Mucosa of descending colon (tissue), 3 donors: ENCODE measurements at places on chromosomes 2 and 18. TPM values are rescaled to one million over a fixed set of nuclear protein-coding genes. Genes with fewer than 3 reads are reported as not detected.

RAB6C gene
- total RNA-seq, result 0.17 TPM

LRRC30 gene
- total RNA-seq, result not detected

CXCR1 gene
- not detected for total RNA-seq

MAP3K19 gene
- total RNA-seq, result not detected

CD8B gene
- 3.8 TPM for total RNA-seq

GRCh38 chr2:190444976-190445375 is 36.8 kb downstream of the MFSD6 start:
- no peak for DNase-seq

DNA sequence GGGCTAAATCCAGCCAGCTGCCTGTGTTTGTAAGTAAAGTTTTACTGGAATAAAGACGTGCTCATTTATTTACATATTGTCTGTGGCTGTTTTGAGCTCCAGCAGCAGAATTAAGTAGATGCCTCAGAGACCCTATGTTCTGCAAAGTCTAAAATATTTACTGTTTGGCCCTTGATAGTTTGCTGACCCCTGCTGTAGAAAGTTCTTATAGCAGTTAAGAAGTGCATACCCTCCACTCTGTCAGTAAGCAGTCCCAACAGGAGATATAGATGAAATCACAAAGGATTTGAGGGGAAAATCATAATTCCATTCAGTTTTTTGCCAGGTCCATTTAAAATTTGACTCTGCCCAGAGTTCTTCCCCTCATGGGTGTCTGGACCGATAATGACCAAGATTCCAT is 50.1 kb upstream of the ITM2C start:
- no peak for DNase-seq

DNA sequence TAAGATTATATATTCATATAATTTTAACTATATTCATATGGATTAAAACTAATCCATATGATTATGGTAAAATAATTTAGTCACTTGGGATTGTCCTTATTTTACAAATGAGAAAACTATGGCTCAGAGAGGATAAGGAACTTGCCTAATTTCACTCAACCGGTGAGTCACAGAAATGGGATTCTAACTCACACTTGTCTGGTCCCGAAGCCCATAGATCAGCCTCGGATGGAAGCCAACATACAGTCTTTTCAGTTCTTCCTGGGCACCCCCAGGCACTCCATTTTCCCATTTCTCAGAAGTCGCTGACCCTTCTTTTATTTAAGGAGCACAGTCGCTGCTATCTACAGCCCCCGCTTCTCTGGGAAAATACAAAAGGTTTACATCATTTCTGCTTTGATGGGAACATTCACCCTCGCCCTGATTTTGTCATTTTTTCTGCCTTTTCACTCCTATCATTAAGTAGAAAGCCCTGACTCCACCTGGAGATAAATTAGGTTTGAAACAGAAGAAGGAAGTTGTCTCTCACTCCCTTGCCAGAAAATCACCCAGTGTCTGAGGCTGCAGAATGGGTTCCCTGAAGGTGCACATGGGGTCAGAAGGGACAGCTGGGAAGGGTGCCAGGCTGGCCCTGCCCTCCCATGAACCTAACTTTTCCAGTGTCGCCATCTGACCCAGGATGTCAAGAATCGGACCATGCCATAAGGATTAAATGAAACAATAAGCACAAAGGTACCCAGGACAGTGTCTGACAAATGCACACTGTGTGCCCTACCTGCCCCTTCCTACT is 36.6 kb downstream of the CYP1B1 start:
- DNase-seq, result no peak
